Gastrocnemius medialis (tissue), 4 donors: ENCODE measurements at places on chromosomes 16 and 17.

DNA sequence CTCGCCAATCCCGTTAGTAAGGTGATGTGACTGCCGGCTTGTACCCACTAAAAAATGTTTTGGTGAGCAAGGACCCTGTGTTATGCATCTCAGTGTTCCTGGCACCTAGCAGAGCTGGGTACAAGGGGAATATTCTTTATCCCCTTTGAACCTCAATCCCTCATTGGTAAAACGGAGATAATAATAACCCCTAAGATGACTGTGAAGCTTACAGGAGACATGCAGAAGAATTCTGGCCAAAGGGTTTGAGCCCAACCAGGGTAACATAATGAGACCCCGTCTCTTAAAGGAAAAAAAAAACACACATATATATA lies 896 bp downstream of the GGA2 start:
- no peak for DNase-seq

DNA sequence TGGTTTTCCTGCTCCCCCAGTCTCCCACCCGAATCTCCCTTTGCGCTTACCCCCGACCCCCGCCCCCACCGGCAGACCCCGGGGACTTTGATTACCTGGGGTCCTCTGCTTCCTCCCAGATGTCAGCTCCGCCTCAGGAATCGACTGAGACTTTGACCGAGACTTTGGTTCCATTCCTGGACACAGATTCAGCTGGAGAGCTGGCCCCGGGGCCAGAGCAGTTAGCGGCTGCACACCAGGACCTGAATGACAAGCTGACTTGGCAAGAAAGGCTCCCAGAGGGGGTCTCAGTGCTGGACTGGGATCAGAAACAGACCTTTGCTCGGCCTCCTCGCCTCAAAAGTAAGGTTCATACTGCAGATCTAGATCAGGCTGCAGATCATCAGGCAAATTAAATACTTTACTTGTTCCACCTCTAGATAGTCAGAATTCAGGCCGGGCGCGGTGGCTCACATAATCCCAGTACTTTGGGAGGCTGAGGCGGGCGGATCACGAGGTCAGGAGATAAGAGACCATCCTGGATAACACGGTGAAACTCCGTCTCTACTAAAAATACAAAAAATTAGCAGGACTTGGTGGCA lies 60.3 kb upstream of the FBXO47 start:
- no peak for DNase-seq

DNA sequence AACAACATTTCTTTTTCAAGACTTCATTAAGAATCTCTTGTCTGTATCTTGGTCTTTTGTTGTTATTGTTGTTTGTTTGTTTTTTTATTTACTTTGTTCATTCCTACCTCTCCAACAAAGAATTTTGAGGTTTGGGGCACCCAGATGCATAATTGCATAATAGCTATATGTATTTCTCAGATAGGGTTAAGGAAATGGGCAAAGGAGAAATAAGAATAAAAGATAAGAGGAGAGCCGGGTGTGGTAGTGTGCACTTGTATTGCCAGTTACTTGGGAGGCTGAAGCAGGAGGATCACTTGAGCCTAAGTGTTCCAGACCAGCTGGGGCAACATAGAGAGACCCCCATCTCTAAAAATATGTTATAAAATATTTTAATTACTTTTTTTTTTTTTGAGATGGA lies 30.5 kb downstream of the CDH1 start:
- DNase-seq, result no peak

- peak; percentile 79 for DNase-seq
These were observed 21.1 kb upstream of the METRNL start for GRCh38 chr17:83058266-83058798.

GRCh38 chr17:16945663-16946218 lies 26.2 kb downstream of the TNFRSF13B start:
- DNase-seq, result no peak

DNA sequence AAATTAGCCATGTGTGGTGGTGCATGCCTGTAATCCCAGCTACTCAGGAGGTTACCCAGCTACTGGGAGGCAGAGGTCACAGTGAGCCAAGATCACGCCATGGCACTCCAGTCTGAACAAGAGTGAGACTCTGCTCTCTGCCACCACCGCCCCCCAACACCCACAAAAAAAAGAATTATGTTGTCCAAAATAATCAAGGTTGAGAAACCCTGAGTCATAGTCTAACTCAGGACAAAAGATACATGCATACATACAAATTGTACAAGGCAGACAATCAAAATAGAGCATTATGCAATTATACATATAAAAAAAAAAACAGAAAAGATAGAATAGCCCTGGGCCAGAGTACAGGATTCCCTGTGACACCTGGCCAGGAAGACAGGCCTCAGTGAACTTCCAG lies 6.6 kb upstream of the KPNB1 start:
- no peak for DNase-seq

- no peak for DNase-seq
These were observed 49.5 kb downstream of the NKD1 start for GRCh38 chr16:50597563-50598255.

- DNase-seq, result no peak
These were observed 17.7 kb downstream of the NLRC5 start for GRCh38 chr16:57007050-57007449.

GRCh38 chr16:3690470-3690928 lies 26.8 kb downstream of the TRAP1 start:
- DNase-seq, result peak; percentile 92

DNA sequence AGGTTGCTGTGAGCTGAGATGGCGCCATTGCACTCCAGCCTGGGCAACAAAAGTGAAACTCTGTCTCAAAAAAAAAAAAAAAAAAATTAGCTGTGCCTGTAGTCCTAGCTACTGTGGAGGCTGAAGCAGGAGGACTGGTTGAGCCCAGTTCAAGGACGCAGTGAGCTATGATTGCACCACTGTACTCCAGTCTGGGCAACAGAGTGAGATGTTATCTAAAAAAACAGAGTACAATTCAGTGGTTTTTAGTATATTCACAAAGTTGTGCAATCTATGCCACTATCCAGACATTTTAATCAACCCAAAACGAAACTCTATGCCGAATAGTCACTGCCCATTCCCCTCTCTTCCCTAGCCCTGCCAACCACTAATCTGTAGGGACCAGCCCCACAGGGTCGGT lies 25.1 kb downstream of the C16orf54 start:
- no peak for DNase-seq

GRCh38 chr17:16353317-16354174 lies at the start of gene CENPV:
CENPV (minus strand) TSS chr17:16353469; CDS start chr17:16353436, 33 bp downstream.
- DNase-seq, result no peak
